DMS53 (cell line): ENCODE measurements at places on chromosomes 12 and 14.

GRCh38 chr12:77577791-77578190 is 252.9 kb upstream of the NAV3 start:
- no peak for DNase-seq

- no peak for DNase-seq
Measured at GRCh38 chr14:78767436-78767835, 597.3 kb downstream of the NRXN3 start.

DNA sequence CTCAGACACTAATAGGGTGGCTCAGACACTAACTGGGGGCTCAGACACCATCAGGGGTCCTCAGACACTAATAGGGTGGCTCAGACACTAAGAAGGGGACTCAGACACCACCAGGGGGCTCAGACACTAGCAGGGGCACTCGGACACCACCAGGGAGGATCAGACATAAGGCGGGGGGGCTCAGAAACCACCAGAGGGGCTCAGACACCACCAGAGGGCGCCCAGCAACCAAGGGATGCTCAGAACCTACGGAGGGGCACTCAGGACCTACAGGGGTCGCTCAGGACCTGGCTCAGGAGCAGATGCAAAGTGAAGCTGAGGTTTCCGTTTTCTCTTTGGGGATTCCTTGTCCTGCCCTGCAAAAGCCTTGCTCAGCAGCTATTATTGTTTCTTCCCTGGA is 448.5 kb downstream of the TMEM121 start:
- DNase-seq = no peak

- no peak for DNase-seq
Measured at GRCh38 chr12:15563663-15564062, 225.5 kb downstream of the EPS8 start.

GRCh38 chr14:104893435-104894207 is 28.6 kb downstream of the CEP170B start:
- DNase-seq = peak; percentile 36

- DNase-seq = peak; percentile 81
Measured at GRCh38 chr12:108955225-108955835, 65.5 kb downstream of the SVOP start.

GRCh38 chr14:64522591-64523355 is 17.8 kb upstream of the HSPA2 start:
- no peak for DNase-seq

- peak; percentile 78 for DNase-seq
Measured at GRCh38 chr12:25377469-25378177, 126.9 kb upstream of the KRAS start.

DNA sequence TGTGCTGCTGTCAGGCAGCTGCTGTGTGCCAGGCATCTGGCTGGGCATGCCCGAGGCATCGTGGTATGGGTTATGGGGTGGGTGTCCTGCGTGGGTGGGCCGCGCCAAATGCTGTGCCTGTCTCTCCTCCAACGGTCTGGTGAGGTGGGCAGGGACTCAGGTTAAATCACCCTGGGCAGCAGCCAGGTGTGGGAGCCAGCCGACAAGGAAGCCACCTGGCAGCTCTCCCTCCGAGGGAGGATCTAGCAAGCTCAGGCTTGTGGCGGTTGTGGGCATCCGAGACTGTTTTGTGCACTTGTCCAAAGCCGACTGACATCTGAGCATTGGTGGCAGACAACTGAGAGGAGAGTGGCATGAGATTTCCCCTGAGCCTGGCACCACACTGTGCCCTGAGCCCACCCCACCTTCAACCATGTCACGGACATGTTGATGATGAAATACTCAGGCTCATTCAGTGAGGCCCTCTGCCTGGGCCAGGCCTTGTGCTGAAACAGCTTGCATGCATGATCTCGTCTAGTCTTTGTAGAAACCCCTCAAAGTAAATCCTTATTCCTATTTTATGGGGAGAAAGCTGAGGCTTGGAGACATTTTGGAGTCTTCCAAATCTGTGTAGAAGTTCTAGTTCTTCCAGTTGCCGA is 181.8 kb upstream of the MYL2 start:
- DNase-seq = no peak

GRCh38 chr12:68529466-68529865 is 81.2 kb upstream of the RAP1B start:
- DNase-seq = no peak

DNA sequence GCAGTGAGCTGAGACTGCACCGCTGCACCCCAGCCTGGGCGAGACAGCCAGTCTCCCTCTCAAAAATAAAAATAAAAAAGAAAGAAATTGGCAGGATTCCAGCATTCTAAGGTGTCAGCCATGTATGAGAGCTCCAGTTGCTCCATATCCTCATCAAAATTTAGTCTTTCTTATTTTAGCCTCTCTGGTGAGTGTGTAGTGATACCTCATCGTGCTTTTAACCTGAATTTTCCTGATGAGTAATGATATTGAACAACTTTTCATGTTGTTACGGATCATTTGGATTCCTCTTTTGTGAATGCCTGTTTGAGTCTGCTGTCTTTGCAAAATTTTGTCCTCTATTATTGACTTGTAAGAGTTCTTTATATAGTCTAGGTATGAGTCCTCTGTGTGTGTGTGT is 28.5 kb downstream of the CCDC60 start:
- no peak for DNase-seq

DNA sequence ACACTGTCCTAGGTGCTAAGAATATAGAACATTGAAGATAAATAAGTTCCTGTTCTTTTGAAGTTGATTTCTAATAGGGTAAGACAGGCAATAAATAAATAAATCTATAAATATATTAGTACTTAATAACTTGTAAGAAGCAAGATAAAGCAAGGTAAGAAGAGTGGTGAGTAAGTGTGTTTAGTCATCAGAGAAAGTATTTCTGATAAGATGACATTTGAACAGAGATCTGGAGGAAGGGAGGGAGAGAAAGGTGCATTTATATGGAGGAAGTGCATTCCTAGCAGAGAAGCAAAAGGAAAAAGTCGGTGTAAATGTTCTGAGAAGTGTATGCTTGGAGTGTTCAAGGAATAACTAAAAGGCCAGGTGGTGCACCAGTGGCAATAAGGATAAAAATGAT is 184.4 kb upstream of the GRIP1 start:
- no peak for DNase-seq

DNA sequence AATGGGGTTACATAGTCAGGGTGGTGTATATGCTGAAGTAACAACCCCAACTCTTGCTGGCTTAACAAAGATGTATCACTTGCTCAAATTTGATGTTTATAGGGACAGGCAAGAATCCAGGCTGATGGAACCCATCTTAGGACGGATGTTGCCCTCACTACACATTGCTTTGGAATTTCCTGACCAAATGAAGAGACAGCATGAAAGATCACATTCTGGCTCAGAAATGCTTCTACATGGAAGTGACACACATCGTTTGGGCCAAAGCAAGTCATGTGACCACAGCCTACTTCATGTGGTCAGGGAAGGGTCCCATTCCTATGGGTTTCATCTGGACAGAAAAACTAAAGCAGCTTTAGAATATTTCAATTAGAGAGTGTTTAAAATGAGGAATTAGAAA is 345.8 kb downstream of the TMEM132D start:
- DNase-seq = no peak

GRCh38 chr12:106956048-106956578 is 406 bp downstream of the TMEM263 start:
- peak; percentile 90 for DNase-seq

- peak; percentile 84 for DNase-seq
Measured at GRCh38 chr12:28035500-28035899, 63.0 kb upstream of the PTHLH start.

DNA sequence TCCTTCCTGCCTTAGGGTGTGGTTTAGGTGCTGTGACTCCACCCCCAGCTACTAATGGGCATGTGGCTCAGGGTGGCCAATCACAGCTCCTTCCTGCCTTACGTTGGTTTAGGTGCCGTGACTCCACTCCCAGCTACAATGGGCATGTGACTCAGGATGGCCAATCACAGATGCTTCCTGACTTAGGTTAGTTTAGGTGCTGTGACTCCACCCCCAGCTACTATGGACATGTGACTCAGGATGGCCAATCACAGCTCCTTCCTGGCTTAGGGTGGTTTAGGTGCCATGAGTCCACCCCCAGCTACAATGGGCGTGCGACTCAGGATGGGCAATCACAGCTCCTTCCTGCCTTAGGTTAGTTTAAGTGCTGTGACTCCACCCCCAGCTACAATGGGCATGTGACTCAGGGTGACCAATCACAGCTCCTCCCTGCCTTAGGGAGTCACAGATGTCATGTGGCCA is 163.9 kb downstream of the TBX5 start:
- no peak for DNase-seq

- DNase-seq = peak; percentile 72
Measured at GRCh38 chr12:115394496-115395220, 710.7 kb upstream of the TBX3 start.

DNA sequence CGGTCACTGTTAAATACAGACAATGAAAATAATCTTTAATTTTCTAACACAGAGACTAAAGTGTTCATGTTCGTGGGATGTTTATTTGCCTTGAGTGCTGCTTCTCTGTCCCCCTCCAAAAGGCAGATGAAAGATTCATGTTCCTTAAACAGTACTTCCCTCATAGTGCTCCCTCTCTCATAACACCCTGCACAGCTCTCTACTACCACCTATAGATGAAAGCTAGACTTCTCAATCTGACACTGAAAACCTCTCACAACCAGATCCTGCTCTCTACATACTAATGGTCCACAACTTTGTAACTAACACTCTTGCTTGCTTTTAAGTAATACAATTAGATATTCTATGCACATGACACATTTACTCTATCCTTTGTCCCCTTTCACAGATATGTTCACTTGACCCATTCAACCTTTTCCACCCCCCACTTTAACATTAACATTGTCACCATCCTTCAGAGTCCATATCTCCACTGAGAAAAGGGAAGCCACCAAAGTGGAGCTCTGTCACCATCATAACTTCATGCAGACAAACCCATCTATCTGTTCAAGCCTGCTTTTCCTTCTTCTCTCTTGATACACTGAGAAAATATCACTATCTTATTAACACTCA is 266.4 kb upstream of the USP15 start:
- DNase-seq = peak; percentile 80

DNA sequence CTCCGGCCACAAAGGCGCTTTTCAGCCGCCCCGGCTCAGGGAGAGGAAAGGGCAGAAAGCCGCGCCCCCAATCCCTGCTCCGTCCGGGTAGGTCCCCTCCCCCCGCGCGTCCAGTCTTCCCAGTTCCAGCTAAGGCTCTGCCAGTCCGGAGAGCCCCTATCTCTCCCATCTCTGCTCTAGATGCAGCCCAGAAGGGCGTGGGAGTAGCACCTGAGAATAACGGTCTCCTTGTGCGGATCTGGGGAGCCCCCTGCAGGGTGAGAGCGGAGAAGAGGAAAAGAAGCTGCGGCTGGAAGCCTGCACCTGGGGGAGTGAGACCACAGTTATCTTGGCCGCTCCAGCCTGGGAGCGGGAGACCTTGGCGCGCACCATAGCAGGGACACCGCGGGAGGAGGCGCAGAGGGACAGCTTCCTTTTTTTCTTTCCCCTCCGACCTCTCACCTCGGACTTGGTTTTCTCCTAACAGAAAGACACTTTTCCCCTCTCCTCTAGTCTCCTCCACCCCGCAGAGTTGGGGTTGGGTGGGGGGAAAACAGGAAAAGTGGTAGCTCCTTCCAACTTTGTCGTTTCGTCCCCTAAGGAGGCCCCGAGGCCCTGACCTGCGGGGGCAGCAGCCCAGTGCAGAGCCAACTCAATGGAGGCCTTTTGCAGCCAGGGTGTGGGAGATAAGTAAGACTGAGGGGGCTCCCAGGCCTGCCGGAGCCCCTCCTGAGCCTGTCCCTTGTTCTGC is 2.4 kb downstream of the DHH start:
- DNase-seq = peak; percentile 58

- DNase-seq = peak; percentile 12
Measured at GRCh38 chr14:81834308-81834707, 300.7 kb upstream of the SEL1L start.

DNA sequence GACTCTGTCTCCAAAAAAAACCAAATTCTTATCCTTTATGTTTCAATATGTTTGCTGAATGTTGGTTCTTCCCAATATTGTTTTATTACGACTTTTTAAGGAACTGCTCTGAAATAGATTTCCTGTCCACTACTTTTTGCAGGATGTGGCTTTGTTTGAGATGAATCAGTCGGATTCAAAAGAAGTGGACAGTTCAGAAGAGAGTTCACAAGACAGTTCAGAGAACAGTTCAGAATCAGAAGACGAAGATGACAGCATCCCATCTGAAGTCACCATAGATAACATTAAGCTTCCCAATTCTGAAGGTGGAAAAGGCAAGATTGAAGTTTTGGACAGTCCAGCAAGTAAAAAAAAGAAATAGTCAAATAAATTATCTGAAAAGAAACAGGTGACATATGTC is 8.2 kb downstream of the NOPCHAP1 start:
- DNase-seq = no peak

- DNase-seq = no peak
Measured at GRCh38 chr14:93274055-93274806, 58.6 kb downstream of the BTBD7 start.
